ENCODE measurements at places on chromosomes 11 and 22.
A peak's percentile ranks its signal among the peaks of the same experiment; 100 is the strongest.

- no peak overlapping the region for H3K27ac ChIP-seq
- H3K36me3 ChIP-seq = peaks cover 6% of the 10 kb centered on the region
- no peaks in the 10 kb centered on the region for H3K4me1 ChIP-seq
These were observed 6.9 kb downstream of the VWA5A start for GRCh38 chr11:124122123-124122522.

- no peaks in the 10 kb centered on the region for H3K36me3 ChIP-seq
- no peak for DNase-seq
- H3K27me3 ChIP-seq = peaks cover 83% of the 10 kb centered on the region
- H3K27ac ChIP-seq = no peak overlapping the region
- no peak overlapping the region for H3K4me3 ChIP-seq
These were observed 36.7 kb upstream of the EIF3D start for GRCh38 chr22:36565686-36566085.

DNA sequence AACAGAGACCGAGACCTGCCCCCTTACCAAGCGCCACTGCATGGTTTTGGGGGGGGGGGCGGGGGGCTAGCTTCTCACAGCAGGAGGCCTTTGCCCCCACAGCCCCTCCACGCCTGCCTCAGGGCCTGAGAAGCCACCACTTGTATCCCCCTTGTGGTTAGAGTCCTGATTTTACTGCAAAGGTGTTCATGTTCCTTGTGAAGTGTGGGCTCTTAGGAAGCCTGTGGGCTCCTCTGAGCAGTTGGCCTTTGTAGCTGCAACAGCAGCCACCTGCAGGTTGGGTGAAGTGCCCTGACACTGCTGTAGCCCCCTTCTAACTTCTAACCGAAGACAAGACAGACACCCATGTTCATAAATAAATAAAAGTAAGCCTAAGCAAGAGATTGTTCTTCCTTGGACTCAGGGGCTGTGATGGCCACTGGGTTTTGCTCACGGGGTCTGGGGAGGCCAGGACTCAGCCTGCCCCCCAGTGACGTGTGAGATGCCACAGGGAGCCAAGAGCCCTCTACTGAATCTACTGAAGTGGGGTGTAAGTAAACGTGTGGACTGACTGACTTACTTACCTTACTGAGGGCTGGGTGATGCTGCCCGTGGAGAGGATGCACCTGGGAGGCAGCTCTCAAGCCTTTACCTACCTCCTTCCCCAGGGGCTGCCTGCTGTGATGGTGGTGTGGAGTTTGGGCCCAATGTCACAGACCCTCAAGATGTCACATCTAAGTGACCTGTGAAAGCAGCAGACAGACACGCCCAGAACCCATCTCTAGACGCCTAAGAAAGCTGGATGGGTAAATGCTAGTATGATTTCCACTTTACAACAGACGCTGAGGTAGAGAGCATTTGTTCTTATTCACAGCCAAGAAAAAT, 25.8 kb downstream of the USP35 start:
- no peaks in the 10 kb centered on the region for H3K27me3 ChIP-seq
- H3K36me3 ChIP-seq = peaks cover 12% of the 10 kb centered on the region
- no peaks in the 10 kb centered on the region for H3K4me1 ChIP-seq
- no peak overlapping the region for H3K27ac ChIP-seq
- H3K4me3 ChIP-seq = no peak overlapping the region

- no peaks in the 10 kb centered on the region for H3K27me3 ChIP-seq
- DNase-seq = no peak
- H3K4me1 ChIP-seq = peaks cover 31% of the 10 kb centered on the region
- peak overlapping the region; percentile 96 for H3K4me3 ChIP-seq
These were observed 839 bp downstream of the STX5 start for GRCh38 chr11:62830904-62831519.

GRCh38 chr11:11735586-11735985, 106.2 kb upstream of the USP47 start:
- H3K27ac ChIP-seq = no peak overlapping the region
- peaks cover 50% of the 10 kb centered on the region for H3K27me3 ChIP-seq
- DNase-seq = no peak
- H3K4me1 ChIP-seq = no peaks in the 10 kb centered on the region
- no peak overlapping the region for H3K4me3 ChIP-seq

DNA sequence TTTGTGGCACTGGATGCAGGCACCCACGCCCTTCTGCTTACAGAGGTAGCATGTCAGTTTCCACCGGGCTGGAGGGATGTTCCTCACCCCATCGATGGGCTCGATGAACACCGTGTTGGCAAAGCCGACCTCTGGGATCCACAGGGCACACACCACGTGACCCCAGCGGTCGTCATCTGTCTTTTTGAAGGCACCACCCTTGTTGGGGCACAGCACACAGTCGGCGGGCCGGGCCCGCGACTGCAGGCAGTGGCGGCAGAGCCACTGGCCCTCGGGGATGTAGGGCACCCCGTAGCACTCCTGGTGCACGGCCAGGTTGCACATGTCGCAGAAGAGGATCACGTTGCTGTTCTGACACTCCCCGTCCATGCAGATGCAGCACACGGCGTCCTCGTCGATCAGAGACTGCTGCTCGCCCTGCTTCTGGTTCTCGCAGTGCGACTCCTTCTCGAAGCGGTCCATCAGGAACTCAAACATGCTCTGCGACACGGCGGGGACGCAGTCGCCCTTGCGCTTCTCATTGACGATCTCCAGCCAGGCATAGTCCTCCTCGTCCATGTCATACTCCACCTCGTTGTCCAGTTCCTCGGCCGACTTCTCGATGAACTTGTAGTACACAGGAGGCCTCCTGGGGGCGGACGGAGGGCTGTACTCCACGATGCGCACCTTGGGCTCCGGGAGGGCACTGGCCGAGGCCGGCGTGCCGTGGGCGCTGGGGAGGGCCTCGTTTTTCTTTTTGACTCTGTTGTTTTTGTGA, 4.2 kb downstream of the BRD1 start:
- H3K4me1 ChIP-seq = peaks cover 57% of the 10 kb centered on the region
- peak overlapping the region; percentile 52 for H3K27ac ChIP-seq
- DNase-seq = no peak
- H3K27me3 ChIP-seq = no peaks in the 10 kb centered on the region

DNA sequence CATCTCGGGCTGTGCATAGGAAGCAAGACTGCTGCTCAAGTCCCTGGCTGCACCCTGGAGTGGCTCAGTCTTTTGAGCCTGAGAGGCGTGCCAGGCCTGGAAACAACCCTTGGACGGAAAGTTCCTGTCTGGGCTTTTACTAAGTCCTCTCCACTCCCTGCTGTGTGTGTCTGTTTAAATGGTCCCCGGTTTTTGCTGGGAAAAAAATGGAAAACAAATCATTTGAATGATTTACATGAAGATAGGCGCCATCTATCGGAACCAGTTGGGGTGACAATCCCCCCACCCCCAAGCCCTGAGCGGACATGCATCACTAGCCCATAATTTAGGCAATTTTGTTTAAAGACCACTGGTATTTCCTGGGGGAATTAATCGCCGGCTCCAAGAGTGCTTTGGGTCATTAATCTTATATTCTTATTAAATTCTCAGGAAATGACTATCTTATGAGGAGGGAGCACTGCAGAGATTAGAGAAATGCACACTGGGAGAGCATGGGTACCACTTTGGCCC, 2.7 kb upstream of the GAB2 start:
- peak; percentile 12 for DNase-seq
- H3K4me1 ChIP-seq = peaks cover 11% of the 10 kb centered on the region
- H3K27ac ChIP-seq = no peak overlapping the region
- peaks cover 2% of the 10 kb centered on the region for H3K36me3 ChIP-seq

DNA sequence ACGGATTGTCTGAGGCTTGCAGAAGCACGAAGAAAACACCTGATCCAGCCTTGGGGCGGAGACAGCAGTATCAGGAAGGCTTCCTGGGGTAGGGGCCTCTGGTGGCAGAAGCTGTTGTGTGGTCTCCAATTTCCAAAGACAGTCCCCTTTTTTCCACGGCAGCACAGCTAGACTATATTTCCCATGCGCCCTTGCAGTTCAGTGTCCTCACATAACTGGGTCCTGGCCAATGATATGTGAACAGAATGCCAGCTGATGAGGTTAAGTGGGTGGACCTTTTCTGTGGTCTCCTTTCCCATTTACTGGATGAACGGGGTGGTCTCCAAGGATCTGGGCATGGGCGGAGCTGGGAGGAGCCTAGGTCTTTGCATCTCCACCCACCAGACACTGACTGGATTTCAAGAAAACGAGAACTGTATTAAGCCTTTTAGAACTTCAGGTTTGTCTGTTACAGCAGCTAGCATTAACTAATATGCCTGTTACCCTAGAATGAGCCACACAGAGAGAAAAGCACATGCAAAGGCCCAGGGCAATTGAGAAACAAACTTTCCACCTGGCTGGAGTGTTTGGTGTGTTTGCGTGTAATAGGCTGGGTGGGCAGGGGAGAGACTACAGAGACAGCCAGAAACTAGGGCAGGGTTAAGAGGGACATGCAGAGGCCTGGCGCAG, 6.2 kb downstream of the GAL3ST1 start:
- no peak overlapping the region for H3K4me3 ChIP-seq
- no peaks in the 10 kb centered on the region for H3K4me1 ChIP-seq
- H3K36me3 ChIP-seq = no peaks in the 10 kb centered on the region
- no peak for DNase-seq
- peaks cover 37% of the 10 kb centered on the region for H3K27me3 ChIP-seq
- no peak overlapping the region for H3K27ac ChIP-seq

GRCh38 chr11:113773092-113773415, 438 bp downstream of the ZW10 start:
- H3K27ac ChIP-seq = peak overlapping the region; percentile 98
- no peak for DNase-seq
- peak overlapping the region; percentile 100 for H3K4me3 ChIP-seq
- peaks cover 21% of the 10 kb centered on the region for H3K36me3 ChIP-seq
- peaks cover 20% of the 10 kb centered on the region for H3K4me1 ChIP-seq

DNA sequence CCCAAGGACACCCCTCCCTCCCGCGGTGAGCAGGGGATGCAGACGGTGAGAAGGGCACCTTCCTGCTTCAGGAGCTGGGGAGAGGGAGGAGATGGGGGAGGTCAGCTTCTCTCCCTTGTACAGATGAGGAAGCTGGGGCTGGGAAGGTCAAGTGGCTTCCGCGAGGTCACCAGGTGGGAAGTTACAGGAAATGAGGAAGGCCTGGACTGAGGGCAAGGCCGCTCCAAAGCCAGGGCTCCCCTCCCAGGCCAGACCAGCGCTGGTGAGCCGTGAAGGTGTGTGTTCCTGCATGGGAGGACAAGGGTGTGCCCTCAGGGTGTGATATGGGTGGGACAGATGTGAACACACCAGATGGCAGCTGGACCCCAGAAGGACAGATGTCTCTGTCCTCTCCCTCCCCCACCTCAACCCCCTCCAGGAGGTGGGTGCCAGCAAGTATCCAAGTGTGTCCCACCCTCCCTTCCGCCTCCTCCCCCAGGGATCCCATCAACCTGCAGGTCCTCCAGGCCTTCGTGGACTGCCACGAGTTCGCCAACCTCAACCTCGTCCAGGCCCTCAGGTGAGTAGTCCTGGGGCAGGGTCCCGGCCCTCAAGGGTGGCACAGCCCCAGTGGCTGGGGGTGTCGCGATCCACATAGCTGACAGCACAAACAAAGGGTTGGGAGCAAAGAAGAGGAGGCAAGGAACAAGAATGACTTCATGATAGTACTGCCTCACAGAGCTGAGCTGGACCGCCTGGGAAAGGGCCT, 16.6 kb downstream of the CYTH4 start:
- no peak overlapping the region for H3K4me3 ChIP-seq
- DNase-seq = no peak
- H3K4me1 ChIP-seq = peaks cover 56% of the 10 kb centered on the region
- peak overlapping the region; percentile 89 for H3K27ac ChIP-seq
- no peaks in the 10 kb centered on the region for H3K27me3 ChIP-seq

DNA sequence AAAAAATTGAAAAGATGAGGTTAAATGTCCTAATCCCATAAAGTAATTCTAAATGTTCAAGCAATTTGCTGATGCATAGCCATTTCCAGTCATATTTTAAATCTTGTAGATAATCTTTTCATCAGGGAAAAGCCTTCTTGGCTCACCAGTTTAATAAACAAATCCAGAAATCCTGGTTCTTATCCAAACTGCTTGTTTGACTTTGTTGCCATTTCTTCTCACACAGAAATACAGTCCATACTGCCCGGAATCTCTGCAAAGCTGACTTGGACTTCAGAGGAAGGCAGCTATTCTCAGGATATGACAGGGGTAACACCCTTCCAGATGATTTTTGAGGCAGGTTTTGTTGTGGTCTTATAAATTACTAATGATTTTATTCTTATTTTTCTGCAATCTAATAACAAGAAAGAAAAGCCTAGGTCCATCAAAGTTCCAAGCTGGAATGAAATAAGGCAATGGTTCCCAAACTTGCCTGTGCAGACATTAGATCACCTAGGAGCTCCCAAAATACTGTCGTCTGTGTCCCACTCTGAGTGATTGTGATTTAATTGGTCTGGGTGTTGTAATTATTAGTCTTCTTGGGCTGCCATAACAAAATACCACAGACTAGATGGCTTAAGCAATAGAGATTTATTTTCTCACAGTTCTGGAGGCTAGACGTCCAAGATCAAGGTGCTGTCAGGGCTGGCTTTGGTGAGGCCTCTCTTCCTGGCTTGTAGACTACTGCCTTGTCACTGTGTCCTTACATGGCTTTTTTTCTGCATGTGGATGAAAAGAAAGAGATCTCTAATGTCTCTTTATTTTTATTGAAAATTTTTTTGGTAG, 55.1 kb upstream of the RCE1 start:
- no peak overlapping the region for H3K4me3 ChIP-seq
- H3K4me1 ChIP-seq = no peaks in the 10 kb centered on the region
- H3K27ac ChIP-seq = no peak overlapping the region
- no peak for DNase-seq

- no peaks in the 10 kb centered on the region for H3K36me3 ChIP-seq
- no peaks in the 10 kb centered on the region for H3K4me1 ChIP-seq
- no peak for DNase-seq
- no peak overlapping the region for H3K4me3 ChIP-seq
- no peak overlapping the region for H3K27ac ChIP-seq
- H3K27me3 ChIP-seq = peaks cover 87% of the 10 kb centered on the region
These were observed 46.5 kb upstream of the THY1 start for GRCh38 chr11:119469506-119469905.

- no peak overlapping the region for H3K4me3 ChIP-seq
- no peak for DNase-seq
- H3K4me1 ChIP-seq = no peaks in the 10 kb centered on the region
These were observed 89.0 kb downstream of the CDKN1C start for GRCh38 chr11:2796508-2797113.

DNA sequence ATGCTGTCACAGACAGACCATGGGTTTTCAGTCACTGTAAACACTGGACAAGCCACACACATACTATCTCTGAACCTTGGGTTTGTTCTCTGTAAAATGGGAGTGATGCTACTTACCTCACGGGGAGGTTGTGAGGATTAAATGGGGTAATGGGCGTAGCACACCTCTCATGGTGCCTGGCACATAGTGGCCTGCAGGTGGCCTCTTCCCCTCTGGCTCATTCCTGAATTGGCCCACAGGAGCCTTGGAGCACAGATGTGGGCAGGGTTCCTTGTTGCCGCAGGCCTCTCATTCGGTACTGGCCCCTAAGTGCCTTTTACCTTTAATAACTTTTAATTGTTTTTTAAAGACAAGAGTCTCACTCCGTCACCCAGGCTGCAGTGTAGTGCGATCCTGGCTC, 11.7 kb downstream of the MICAL2 start:
- H3K27me3 ChIP-seq = no peaks in the 10 kb centered on the region
- H3K36me3 ChIP-seq = no peaks in the 10 kb centered on the region
- H3K4me3 ChIP-seq = no peak overlapping the region
- DNase-seq = no peak
- peaks cover 32% of the 10 kb centered on the region for H3K4me1 ChIP-seq
